CD8-positive, alpha-beta T cell (primary cell): ENCODE measurements at places on chromosomes 12 and 14. TPM values are rescaled to one million over a fixed set of nuclear protein-coding genes. Genes with fewer than 3 reads are reported as not detected.

GRCh38 chr14:56202256-56202655, 84.0 kb downstream of the PELI2 start:
- DNase-seq, result no peak

GRCh38 chr12:52191841-52192791, at the start of gene KRT80:
KRT80 (minus strand) TSS chr12:52192014; CDS start chr12:52191902, 112 bp downstream.
- DNase-seq, result no peak

Gene BEST3
- not detected for total RNA-seq

DNA sequence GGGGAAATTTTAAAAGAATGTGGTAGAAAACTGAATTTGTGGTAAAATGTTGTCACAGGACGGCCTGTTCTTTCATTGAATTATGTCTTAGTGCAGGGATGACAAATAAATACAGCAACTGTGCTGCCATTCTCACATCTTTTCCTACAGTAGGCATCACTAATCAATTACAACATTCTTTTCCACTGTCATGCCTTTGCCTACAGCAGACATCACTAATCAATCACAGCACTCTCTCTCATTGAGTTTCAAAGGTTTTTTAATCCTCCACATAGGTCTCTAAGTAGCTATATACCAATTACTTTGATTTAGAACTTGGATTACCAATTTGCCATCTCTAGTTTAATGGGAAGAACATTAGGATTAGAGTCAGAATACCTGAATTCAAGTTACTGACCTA, 30.1 kb downstream of the NTF3 start:
- no peak for DNase-seq

- DNase-seq, result no peak
Observed at GRCh38 chr12:8622646-8623045, 10.0 kb upstream of the AICDA start.

- DNase-seq, result no peak
Observed at GRCh38 chr12:28770322-28770721, 378.8 kb upstream of the FAR2 start.

Gene OR4E2
- total RNA-seq, result not detected

Gene GPD1
- total RNA-seq, result 0.50 TPM

Gene DGKA
- total RNA-seq, result 614 TPM

- no peak for DNase-seq
Observed at GRCh38 chr12:68904351-68904962, 28.5 kb downstream of the CPM start.
